ENCODE measurements at places on chromosomes 16 and 17.

- no peak for ATAC-seq
Observed at GRCh38 chr17:65039336-65039988, 17.1 kb downstream of the GNA13 start.

- ATAC-seq: no peak
Observed at GRCh38 chr16:27452569-27453493, 50.9 kb downstream of the IL21R start.

GRCh38 chr17:77555741-77556291 lies 402.7 kb upstream of the TNRC6C start:
- ATAC-seq: peak; percentile 53

GRCh38 chr16:52581530-52581929 lies 34.6 kb upstream of the TOX3 start:
- ATAC-seq: no peak

DNA sequence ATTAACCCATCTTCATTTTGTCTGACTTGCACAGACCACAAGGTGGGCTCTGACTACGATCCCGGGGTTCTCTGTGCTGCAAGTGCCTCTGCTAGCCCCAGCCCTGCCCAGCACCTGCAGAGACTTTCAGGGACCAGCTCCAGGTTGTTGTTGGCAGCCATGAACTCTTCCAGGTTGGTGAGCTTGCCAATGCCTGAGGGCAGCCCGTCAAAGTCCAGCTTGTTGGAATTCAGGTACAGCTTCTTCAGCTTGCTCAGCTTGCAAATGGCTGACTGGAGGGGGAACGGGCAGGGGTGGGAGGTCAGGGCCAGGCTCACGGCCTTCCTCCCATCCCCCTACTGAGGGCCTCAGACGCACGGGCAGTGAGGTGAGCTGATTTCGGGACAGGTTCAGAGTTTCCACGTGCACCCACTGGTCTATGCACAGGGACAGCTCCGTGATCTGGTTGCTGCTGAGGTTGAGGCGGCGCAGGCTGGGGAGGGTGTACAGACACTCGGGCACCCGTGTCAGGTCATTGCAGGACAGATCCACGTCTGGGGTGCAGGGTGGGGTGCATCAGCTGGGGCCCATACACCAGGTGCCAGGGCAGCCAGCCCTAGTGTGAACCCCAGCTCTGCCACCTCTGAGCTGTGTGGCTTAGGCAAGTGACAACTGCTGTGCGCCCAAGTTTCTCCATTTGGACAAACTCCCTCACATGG lies 5.2 kb downstream of the FLII start:
- ATAC-seq: no peak

DNA sequence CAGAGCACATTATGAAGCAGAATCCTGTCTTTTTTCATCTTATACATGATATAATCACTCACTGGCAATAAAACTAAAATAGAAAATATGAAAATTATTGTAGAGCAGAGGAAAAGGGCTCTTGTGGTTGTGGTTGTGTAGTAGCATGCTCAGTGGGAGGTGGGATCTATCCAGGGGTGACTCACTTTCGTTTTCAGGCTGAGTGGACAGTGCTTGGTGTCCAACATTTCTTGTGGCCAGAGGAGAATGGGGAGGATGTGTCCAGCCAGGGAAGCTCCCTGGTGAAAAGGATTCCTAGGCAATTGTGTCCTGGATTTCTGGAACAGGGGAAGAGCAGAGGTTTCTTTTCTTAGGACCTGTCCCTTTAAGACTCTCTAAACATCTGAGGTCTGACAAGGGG lies 31.9 kb upstream of the CPHXL start:
- no peak for ATAC-seq

- ATAC-seq: no peak
Observed at GRCh38 chr16:54334208-54334607, 47.6 kb upstream of the IRX3 start.
